ENCODE measurements at places on chromosomes 7 and 10.

DNA sequence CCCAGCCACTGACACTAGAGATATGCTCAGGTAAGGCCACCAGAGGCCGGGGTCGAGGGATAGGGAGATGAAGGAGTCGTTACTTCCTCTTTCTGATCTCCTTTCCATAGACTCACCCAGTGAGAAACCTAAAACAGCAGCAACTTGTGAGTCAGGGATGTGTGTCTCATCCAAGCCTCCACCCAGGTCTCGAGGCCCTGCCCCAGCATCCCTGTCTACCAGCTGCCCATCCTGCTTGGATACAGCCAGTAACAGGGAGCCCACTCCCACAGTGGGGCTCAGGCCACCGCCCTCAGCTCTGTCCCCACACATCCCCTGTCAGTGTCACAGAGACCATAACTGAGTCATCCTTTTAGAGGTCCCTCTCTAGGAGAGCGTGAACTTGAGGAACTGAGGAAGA, 49.6 kb upstream of the CHST15 start:
- DNase-seq = no peak

- no peak for DNase-seq
Measured at GRCh38 chr7:4937411-4937810, 21.6 kb downstream of the MMD2 start.

GRCh38 chr7:71611986-71612385, 480.0 kb downstream of the GALNT17 start:
- no peak for DNase-seq

DNA sequence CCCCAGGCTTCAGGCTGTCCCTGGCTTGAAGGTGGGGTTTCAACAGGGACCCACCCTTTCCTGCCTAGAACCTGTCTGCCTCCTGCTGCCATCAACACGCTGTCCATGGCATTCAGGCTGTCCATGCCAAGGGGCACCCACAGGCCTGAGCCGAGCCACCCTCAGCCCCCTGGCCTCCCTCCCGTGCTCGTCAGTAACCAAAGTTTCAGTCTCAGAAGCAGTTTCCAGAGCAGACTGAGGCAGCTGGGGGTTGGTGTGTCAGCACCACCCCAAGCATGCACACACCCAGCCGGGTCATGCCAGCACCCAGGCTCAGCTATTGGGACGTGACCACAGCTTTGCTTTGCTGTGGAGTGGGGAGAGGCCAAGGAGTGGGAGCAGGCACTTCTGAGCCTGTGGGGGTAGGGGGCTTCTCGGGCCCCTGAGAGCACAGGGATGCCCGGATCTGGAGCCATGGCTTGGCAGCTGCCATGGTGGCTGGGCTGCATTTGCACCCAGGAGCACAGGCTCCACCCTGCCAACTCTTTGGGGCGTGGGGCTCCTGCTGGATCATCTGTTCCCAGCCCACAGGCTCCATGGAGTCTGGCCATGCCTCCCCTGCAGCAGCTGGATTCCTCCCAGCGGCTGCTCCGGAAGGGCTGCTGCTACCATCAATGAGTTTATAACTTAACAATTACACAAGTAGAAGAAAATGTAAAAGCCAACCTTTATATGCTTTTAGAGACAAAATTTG, 314.5 kb upstream of the SEMA3C start:
- no peak for DNase-seq

DNA sequence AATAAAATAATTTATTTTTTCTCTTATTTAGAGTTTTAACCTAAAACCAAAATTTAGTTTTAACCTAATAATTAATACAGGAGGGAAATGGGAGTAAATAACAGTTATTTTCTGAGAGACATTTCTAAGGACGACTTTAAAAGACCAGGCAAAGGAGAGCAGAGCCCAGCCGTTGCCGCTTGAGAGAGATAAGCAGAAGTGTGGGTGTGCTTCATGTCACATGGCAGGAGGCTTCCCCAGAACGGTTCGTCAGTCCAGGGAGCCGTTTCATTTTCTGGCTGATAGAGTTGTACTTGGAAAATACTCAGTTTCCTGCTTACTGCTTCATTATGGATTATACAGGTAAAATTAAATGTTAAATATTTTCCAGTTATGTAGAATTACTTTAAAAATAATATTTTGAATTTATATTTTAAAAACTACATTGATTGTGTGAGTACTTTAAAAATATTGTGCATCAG, 61.4 kb downstream of the ST7 start:
- no peak for DNase-seq

DNA sequence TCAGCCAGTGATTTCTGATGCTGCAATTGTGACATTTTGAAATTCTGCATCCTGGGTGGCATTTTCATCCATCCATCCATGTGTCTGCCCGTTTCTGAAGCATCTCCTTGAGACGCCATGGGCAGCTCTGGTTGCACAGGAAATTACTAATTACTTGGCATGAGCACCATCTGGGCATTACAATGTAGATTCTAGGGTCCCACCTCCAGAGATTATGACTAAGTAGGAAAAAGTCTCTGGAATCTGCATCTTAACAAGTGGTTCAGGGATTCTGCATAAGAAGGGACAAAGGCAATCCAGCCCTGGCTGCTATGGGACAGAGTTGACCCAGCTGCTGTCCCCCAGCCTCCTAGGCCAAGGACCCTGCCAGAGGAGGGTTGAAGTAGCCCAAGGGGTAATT, 65.3 kb downstream of the CUZD1 start:
- DNase-seq = no peak

DNA sequence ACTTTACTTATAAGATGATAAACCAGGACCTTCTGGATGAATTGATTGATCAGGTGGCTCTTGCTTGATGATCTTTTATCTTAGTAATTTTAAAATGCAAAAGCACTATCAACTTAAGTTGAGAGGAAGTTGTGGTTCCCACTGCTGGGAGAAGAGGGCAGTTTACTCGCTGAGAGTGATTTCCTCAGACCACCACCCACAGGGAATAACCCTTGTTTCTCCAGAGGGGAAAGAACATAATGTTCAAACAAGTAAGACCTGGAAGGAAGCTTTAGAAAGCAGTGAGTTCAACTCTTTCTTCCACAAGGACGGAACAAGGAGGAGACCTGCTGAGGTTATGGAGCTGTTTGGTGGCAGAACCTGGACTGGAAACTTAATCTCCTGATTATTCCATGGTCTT, 138.7 kb downstream of the FAM204A start:
- no peak for DNase-seq

DNA sequence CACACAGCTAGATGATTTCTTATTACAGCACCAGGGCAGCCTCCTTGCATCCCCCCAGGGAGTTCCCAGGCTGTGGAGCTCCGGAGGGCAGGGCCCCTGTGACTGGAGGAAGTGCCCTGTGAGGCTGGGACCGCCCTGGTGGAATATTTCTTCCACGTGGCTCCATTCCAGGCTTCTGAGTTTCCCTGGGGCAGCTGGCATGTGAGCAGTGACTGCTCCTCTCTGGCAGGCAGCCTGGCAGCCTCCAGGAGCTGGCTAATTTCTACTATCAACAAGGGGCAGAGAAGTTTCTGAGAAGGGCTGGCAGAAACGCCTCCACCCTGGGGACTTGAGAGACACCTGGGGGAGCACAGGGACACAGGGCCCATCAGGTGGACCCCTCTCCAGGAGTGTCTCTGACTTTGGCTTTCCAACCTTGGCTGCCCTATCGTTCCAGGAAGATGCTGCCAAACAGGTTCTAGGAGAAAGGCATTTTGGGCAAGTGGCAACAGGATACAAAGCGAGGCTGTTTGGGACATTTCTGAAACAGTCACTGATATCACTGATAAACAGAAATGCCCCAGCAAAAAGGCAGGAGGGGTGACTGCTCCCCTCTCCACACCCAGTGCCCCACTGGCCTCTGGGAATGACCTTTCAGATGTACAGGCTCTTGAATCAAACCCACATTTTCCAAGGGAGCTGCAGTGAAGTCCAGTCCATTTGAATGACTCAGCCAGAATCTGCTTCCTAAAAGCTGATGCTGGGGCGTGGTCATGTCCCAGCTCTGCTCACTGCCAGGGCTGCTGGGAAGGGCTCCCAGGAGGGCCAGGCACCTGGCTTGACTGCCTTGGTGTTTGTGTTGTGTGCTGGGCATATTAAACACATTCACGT, 16.1 kb downstream of the MYOF start:
- DNase-seq = no peak

- DNase-seq = no peak
Measured at GRCh38 chr7:2522780-2523433, 3.3 kb downstream of the LFNG start.

DNA sequence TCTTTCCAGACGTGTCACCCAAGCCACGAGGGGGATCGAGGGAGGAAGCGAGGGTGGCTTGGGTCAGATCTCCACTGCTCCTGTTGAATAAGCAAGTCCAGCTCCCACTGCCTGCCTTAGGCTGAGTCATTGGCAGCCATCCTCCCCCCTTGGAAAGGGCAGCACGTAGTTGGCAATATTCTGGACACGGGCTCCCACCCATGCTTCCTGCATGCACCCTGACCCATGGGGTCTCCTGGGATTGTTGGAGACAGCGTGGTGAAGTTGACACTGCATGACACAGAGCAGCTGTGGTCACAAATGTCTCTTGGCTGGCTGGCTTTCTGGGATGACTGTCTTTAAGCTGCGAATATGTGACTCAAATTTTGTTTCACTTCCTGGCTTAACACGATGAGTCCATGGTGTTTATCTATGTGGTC, 11.2 kb downstream of the BTBD16 start:
- DNase-seq = no peak

DNA sequence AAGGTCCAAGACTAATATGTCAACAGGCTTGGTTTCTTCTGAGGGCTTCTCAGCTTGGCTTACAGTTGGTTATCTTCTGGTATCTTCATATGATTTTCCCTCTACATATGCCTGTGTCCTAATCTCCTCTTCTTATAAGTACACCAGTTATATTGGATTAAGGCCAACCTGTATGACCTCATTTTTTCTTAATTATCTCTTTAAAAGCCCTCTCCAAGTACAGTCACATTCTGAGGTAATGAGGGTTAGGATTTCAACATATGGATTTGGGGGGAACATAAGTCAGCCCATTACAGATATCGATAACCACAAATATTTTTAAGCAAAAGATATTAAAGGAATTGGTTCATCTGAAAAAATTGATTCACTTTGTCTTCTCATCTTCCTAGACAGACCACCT, 49.2 kb downstream of the IQUB start:
- no peak for DNase-seq

GRCh38 chr10:100531761-100532160, 2.1 kb upstream of the NDUFB8 start:
- no peak for DNase-seq

- DNase-seq = no peak
Measured at GRCh38 chr7:41910940-41911600, 208.2 kb upstream of the INHBA start.

DNA sequence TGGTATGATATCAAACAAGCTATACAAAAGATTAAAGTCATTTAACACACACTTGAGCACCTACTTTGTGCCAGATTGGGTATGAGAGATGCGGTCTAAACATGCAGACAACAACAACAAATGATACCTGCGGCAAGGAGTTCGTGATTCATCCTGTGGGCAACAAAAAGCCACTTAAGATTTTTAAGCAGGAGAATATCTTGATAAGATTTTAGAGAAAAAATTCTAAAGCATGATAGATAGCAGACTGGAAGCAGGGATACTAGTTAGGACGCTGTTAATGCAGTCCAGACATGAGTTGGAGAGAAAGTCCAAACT, 1.6 kb upstream of the KBTBD2 start:
- no peak for DNase-seq

DNA sequence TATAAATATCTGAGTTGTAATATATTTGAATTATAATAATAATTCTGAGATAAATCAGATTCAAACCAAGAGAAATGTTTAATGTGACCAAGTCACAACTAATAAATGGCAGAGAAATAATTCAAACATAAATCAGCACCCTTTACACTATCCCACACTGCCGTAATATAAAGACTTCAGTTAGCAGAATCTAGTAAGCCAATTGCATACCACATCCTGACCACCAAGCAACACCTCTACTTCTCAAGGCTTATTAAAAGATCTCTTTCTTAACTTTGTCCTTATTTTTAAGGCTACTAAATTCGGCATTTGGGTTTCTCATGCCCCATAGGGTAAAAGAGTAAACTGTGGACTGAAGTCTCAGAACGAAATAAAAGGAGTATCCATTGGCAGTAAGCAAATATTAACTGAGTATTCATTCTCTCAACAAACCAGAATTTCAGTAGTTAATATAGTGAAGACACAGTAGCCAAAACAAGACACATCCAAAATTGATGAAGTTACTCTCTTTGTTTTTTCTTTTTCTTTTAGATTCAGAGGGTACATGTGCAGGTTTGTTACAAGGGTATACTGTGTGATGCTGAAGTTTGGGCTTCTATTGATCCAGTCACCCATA, 14.8 kb downstream of the ACBD5 start:
- DNase-seq = no peak

DNA sequence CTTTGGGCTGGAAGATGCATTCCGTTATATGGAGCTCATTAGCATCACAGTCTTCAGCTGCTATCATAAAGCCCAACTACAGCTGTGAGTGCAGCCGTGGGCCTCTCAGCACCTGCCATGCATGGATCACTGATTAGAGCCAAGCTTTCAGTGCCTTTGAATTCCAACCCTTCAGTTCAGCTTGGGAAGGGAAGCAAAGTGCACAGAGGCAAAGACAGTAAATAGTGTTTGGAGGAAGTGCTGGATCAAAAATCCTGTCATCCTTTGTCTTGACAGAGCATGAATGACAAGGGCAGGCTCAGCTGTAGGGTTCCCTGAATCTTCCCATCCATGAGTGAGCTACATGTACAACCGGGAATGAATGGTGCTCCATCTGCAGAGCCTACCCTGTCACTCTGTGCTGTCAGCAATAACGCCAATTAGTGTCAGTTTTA, 153.7 kb downstream of the DNAJB9 start:
- DNase-seq = no peak

DNA sequence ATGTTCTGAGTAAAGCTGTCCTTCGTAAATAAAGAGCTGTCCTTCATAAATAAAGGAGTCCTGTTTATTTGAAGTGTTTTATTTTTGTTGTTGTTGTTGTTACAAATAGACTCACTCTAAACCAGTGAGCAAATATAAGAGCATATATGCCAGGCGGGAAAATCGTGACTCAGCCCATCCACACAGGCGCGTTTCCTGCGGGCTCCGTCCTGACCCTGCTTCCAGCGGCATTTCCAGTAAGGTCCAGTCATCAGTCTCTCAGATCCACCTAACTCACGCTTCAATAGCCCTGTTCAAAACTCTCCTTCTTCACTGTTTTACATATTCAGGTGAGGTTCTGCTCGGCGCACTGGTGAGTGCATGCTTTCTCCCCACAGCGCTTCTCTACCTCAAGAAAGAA, 277.2 kb upstream of the ADARB2 start:
- no peak for DNase-seq

GRCh38 chr7:151470711-151471110, 30.8 kb upstream of the CRYGN start:
- DNase-seq = no peak

GRCh38 chr7:51138123-51139085, 178.2 kb downstream of the COBL start:
- DNase-seq = no peak

Measured in stimulated activated CD8-positive, alpha-beta memory T cell treated with anti-CD3 and anti-CD28 coated beads, Interleukin-15, amount 100 ng/mL, for 1 hour (primary cell).